ENCODE measurements at places on chromosomes 13 and 19. TPM values are rescaled to one million over a fixed set of nuclear protein-coding genes. Genes with fewer than 3 reads are reported as not detected.

Gene NBEA
- 24.2 TPM for total RNA-seq

Gene PPFIA3
- 8.0 TPM for total RNA-seq

Gene FCAR
- not detected for total RNA-seq

Gene PSG6
- not detected for total RNA-seq

Gene DZIP1
- 62.4 TPM for total RNA-seq

Gene CEACAM16
- not detected for total RNA-seq

Gene BEST2
- total RNA-seq, result not detected

Gene SIGLEC7
- total RNA-seq, result not detected

Gene KIR2DL4
- not detected for total RNA-seq

Gene CCDC122
- 6.0 TPM for total RNA-seq

Gene KLHL1
- total RNA-seq, result not detected

Gene MCEMP1
- not detected for total RNA-seq

Gene ZNF8
- 4.2 TPM for total RNA-seq

Gene CCDC159
- 10.4 TPM for total RNA-seq

Gene ZNF850
- total RNA-seq, result 7.5 TPM

Gene SIGLEC5
- total RNA-seq, result not detected

Gene KLK12
- total RNA-seq, result not detected

Gene ZNF83
- 65.3 TPM for total RNA-seq

Gene AMH
- 0.59 TPM for total RNA-seq

Gene ATP1A3
- 0.14 TPM for total RNA-seq

Gene DLEU7
- not detected for total RNA-seq

Gene PODNL1
- total RNA-seq, result 4.8 TPM

Gene EBI3
- total RNA-seq, result 0.28 TPM

Gene CALR3
- total RNA-seq, result 0.09 TPM

Gene ZNF726
- total RNA-seq, result 2.1 TPM

Gene IZUMO2
- not detected for total RNA-seq

Gene ITM2B
- 220 TPM for total RNA-seq

Gene HSPB6
- 77.2 TPM for total RNA-seq

Gene SOX1
- total RNA-seq, result not detected

Gene ZNF235
- total RNA-seq, result 4.5 TPM

Gene KLK6
- total RNA-seq, result not detected

Gene FAM216B
- total RNA-seq, result not detected

Gene ZNF440
- total RNA-seq, result 9.8 TPM

Gene SBSN
- 0.65 TPM for total RNA-seq

Gene RFPL4A
- total RNA-seq, result not detected

Gene SERTM1
- total RNA-seq, result 0.05 TPM

Gene ZNF585A
- total RNA-seq, result 7.7 TPM

Gene CBARP
- total RNA-seq, result 9.7 TPM

Gene OR10H2
- total RNA-seq, result not detected

Gene JSRP1
- total RNA-seq, result 0.30 TPM

Gene MEIOSIN
- not detected for total RNA-seq

Gene PLPP2
- 51.1 TPM for total RNA-seq

Gene PSG11
- not detected for total RNA-seq

Gene CDX2
- total RNA-seq, result not detected

Gene CEACAM3
- total RNA-seq, result not detected

Gene UQCRFS1
- 20.5 TPM for total RNA-seq

Gene KCNJ14
- total RNA-seq, result 0.59 TPM

Gene S1PR4
- total RNA-seq, result not detected

Gene VAV1
- not detected for total RNA-seq
